ENCODE measurements at places on chromosomes 7 and 10.

GRCh38 chr10:22477334-22478287 lies 132.3 kb downstream of the SPAG6 start:
- DNase-seq, result no peak

DNA sequence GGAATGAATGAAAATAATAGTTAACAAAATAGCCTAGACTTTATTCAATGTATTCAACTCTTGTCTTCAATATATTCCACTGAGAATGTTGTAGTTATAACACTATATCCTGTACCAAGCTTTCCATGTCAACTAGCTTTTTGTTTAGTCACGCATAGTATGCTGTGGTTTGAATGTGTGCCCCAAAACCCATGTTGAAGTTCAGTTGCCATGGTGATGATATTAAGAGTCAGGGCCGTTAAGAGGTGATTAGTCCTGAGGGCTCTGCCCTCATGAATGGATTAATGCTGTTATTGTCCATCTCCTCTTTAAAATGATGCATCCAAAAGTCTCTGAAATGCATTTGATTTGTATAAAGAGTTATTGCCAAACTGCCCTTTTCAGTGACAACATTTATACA lies 887.6 kb downstream of the NRG3 start:
- no peak for DNase-seq

- DNase-seq, result no peak
Measured at GRCh38 chr10:87177-88080, 38.3 kb upstream of the TUBB8 start.

GRCh38 chr7:2198760-2199159 lies 34.0 kb downstream of the MAD1L1 start:
- no peak for DNase-seq

DNA sequence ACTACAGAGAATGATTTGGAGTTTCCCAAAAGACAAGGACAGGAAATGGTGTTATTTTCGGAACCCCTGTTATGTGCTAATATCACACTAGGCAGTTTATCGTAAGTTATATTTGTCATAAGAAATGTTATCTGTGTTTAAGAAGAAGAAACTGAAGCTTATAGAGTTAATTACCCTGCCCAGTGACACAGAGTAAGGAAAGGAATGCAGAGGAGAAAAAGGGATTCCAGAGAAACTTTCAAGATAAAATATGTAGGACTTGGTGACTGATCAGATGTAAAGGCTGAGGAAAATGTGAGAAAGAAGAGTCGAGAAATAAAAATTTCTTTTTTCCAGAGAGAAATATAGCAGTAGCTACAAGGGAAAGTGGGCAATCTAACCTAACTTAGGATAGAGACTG lies 63.5 kb upstream of the ZNF746 start:
- no peak for DNase-seq

DNA sequence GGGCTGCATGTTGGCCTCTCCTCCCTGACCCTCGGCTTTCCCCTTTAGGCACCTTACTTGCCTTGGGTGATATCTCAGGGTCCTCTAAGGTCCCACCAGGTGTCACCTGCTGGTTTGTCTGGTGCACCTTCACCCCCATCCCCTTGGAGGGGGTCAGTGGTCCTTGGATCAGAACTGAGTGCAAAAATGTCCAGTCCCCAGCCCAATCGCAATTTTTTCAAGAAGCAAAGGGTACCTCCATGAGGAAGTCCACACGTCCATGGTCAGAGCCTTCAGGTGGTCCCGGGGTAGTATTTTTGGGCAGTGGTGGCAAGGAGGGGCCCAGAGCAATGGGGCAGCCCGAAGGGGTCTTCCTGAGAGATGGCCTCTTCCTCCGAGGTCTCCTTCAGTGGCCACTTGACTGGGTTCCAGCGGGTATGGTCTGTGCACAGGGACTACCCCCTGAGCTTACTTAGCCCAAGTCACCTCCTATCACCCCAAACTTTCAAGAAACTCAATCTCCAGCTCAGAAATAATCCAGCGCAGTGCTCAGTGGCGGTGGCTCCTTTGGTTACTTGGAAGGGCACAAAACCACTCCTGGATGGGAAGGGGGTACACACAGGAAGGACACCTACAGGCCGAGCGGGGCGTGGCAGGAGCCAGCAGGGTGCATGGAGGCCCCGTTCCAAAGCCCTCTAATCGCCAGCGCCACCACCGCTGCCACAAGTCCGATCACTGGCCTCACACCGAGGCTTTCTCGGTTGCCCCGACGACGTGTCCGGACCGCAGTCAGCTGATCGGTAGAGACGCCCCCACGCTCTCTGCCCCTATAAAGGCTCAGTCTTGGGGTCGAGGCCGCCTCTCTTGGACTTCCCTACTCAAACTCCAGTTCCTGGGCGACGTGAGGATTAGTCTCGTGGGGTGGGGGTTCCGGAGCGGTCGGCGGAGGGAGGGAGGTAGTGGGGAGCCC lies 4.5 kb downstream of the SAP25 start:
- no peak for DNase-seq

GRCh38 chr7:50409856-50410745 lies 40.0 kb downstream of the FIGNL1 start:
- no peak for DNase-seq

- DNase-seq, result no peak
Measured at GRCh38 chr7:37225285-37225969, 223.2 kb downstream of the ELMO1 start.

All from iPS DF 19.7 (cell line).